NCI-H1417 treated with DMSO at 0.1 percent for 48 hours (cell line): ENCODE measurements at places on chromosomes 12 and 14.

DNA sequence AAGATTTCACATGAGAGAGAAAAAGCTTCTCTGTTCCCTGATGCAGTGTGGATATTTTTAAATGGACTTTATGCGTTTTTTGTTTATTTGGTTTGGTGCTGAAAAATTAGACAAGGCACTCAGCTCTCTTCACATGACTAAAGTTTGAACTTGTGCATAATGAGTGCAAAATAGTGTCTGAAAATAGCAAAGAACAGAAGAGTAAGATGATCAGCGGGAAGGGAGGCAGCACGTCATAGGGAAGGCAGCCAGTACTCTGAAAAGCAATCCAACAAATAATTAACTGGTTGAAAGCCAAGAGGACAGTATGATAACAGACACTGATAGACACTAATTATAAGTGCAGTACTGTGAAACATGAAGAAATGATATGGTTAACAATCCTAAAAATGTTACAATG is 46.6 kb upstream of the CDKN3 start:
- DNase-seq, result no peak

DNA sequence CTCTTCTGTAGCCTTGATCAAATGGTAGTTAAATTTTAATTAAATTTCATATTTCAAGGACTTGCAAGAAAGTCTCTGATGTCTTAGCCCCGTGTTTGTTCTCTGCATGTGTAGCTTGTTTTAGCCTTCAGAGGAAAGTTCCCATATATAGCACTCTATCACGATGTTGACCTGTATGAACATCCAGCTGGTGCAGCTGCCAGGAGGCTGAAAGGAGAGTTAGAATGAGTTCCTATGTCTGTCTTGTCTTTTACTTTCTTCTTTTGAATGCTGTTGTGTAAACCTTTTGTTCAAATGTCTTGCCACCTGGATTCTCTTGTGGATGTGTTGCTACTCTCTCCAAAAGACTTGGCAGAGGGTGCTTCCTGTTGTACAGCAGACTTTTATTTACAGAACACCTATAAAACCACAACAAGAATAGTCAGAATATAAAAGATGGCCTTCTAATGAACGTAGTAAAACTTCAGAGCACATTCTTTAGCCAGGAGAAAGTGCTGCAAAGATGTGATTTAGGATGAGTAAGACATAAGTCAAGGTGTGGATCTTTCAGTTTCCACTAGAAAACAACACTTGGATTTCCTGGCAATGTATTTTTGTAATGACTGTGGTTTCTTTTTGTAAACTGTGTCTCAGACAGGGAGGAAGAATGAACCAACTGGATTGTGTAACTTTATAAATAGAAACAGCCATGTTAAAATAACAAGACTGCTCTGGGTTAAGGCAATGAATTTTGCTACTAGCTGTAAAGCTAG is 17.2 kb downstream of the NAV3 start:
- DNase-seq, result no peak

GRCh38 chr14:22646570-22647254 is 2.6 kb upstream of the OR6J1 start:
- no peak for DNase-seq

DNA sequence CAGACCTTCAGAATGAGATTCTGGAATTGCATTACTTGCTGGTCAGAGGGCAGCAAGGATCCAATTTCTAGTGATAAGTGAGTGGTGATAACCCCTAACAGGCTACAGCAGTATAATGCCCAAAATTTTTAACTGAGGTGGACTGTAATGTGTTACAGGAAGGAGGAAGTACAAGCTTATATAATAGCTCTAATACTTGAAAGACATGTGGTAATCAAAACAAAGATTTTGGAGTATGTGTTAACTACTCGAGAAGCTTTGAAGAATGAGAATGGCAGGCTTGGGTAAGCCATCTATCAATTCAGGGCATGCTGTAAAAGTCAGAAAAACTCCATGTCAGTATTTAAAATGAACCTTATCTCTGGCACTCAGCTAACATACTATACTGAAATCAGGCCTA is 70.5 kb downstream of the ANKS1B start:
- DNase-seq, result no peak

DNA sequence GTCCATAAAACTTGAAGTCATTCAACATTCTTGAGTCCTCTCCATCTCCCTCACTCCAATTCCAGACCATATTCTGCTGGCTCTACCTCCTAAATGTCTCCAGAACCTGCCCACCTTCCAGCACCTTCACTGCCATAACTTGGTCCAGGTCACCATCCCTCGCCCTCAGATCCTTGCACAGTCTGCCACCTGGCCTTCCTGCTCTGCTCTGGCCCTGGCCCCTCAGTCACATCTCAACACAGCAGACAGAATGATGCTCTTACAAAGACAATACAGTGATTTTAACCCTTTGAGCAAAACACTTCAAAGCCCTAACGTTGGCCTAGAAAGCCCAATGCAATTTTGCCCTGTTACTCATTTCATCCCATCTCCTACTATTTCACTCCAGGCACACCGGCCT is 81.8 kb upstream of the PDZRN4 start:
- DNase-seq, result no peak

GRCh38 chr12:27297566-27297965 is 35.1 kb upstream of the BMAL2 start:
- no peak for DNase-seq

GRCh38 chr14:75053396-75054291 is 2.4 kb upstream of the MLH3 start:
- DNase-seq, result no peak
